ENCODE measurements at places on chromosomes 11 and 22.
A peak's percentile ranks its signal among the peaks of the same experiment; 100 is the strongest.

GRCh38 chr11:115396533-115396932 lies 107.7 kb downstream of the CADM1 start:
- DNase-seq = no peak

GRCh38 chr11:118088531-118088930 lies 1.8 kb upstream of the SMIM35 start:
- DNase-seq = no peak

GRCh38 chr11:120196826-120197225 lies 14.0 kb upstream of the OAF start:
- DNase-seq = no peak

DNA sequence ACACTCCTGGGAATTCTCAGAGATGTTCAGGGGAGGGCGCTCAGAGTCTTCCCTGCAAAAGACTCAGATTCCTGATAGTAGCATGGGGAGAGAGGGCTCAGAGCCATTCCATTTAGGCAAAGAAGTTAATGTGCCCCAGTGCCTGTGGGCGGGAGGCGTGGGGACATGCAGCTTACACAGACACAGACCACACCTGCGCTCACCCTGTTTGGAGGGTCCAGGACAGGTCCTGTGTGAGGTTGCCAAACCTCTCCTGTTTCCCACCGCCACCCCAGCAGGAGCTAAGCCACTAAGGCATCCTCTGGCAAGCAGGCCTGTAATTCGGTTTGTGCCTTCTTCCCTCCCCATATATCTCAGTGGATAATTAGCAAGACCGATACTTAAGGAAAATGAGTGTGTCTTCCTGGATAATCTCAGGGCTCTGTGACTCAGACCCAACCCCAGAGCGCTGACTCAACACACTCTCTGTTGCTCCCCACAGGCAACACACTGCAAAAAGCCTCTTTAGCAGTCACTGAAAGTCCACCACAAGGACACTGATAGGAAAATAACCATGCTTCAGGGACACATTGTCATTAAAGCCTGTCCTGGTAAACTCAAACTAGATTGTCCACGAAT lies 118.9 kb upstream of the LMO1 start:
- no peak for DNase-seq

GRCh38 chr11:66888282-66888681 lies 31.4 kb downstream of the LRFN4 start:
- DNase-seq = no peak

DNA sequence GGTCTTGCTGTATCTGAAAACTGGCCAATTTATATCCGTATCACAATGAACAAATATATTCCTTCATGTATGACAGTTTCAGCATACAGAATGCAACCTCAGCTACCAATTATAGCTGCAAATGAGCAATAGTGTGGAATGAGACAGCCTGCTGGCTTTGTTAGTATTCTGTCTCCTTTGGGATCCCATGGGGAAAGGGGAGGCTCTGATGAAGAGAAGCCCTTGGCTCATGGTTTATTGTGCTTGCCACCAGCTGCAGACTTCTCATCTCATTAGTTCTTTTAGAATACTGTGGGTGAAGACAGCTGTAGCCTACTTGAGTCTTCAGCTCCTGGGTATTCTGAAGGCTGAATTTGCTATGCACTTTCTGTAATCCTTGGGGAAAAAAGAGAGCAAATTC lies 42.4 kb downstream of the PITPNB start:
- DNase-seq = no peak

DNA sequence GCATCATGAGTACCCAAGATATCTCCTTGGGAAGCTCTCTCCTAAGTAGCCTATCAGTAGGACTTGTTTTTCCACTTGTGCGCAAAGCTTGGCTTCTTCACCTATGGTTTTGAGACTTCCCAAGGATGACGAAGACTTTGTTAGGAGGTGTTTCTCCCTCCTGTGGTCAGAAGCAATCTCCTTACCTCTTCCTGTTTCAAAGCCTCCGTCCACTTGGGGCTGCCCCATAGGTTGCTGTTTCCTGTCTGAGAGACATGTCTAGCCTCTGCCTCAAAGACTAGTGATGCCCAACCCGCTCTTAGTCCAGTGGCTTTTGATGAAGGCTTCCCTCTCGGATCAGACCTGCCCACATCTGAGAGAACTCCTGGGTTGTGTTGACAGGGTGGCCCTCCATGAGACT lies 92.9 kb downstream of the TRAF6 start:
- DNase-seq = no peak

- DNase-seq = no peak
Observed at GRCh38 chr11:31643857-31644256, 134.3 kb downstream of the ELP4 start.

- DNase-seq = no peak
Observed at GRCh38 chr11:27418356-27418755, 54.2 kb downstream of the LGR4 start.

DNA sequence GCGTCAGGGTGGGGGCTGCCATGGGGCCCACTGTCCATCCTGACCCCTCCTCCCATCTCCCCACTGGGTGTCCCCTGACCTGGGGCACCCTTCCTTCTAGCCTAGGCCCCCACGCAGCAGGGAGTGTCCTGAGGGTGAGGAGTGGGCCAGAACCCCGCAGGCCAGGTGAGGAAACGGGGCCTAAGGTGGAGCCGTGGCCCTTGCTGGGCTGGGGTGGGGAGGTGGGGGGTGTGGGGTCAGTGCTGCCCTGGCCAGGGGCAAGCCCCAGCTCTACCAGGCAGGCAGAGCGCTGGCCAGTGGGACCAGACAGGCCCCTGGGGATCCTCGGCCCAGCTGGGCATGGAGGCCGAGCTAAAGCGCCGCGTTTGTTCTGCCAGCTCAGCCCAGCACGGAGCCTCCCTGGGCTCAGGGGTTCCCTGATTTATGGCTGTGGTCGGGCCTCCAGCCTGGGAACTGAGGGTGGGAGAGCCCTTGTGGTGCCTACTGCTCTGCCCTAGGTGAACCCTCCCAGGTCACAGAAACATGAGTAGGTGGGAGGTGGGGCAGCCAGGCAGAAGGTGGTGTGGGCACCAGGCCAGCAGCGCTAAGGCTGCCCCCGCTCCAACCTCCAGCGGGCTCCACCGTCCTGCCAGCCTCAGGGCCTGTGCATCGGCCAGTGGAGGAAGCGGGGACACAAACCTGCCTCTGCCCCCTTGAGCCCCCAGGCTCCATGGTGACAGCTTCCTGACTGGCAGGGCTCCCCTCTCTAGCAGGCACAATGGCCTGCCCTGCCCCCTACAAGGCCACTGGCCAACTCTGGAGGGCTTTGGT lies 22.4 kb downstream of the TRMU start:
- no peak for DNase-seq

DNA sequence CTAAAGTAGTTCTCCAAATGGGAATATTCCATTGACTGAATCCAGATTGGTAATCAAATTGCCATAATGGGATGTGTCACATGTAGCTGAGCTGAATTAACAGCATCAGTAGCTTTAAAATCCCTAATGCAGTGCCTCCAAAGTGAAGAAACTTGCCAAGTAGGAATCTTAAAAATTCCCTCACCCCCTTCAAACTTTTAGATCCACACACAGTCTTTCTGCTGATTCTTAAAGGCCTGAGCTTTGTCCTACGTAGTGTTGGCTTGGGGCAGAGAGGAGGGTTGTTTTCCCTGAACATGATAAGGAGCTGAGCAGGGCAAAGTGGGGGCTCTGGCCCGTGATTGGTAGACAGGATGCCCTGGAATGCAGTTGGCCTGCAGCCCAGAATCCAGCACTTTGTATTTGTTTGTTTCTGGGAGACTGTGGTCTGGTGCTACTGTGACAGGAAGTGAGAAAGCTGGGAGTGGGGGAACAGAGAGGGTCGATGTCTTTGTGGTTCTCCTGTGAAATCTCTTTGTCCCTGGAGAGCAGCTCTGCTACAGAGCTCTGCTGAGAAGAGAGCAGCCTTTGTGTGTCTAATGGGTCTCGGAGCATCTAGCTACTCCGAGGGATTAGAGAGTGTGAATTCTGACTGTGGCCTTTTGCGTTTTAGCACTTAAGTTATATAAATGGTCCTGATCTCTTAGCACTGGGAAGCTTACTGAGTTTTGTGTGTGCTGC lies 16.9 kb downstream of the CTNND1 start:
- peak; percentile 62 for DNase-seq

- no peak for DNase-seq
Observed at GRCh38 chr11:124219126-124219525, 21.8 kb upstream of the OR8G1 start.

GRCh38 chr11:107439586-107440167 lies 17.9 kb downstream of the CWF19L2 start:
- no peak for DNase-seq

- no peak for DNase-seq
Observed at GRCh38 chr11:78420796-78421209, 3.2 kb upstream of the GAB2 start.

GRCh38 chr11:123560006-123560405 lies 94.4 kb downstream of the SCN3B start:
- DNase-seq = peak; percentile 86

GRCh38 chr22:46640293-46641055 lies 20.3 kb downstream of the GRAMD4 start:
- DNase-seq = no peak

DNA sequence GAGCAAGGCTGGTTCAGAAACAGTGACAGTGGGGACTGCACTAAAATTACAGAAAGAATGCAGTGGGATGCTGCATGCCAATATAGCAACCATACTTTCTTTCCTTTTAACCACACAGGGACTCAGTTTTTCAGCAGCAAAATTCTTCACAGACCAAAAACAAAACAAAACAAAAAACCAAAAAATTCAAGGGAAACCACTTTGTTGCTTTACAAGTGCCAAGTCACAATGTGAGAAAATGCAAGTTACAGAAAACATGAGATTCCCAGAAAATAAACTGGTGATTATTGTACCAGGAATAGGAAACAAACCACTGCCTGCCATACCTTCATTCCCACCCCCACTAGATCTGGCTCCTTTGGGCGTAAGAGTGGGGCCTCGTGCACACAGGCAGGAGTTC lies 52.6 kb downstream of the TENM4 start:
- no peak for DNase-seq

GRCh38 chr22:30556388-30556787 lies 9.8 kb upstream of the SEC14L6 start:
- DNase-seq = no peak

DNA sequence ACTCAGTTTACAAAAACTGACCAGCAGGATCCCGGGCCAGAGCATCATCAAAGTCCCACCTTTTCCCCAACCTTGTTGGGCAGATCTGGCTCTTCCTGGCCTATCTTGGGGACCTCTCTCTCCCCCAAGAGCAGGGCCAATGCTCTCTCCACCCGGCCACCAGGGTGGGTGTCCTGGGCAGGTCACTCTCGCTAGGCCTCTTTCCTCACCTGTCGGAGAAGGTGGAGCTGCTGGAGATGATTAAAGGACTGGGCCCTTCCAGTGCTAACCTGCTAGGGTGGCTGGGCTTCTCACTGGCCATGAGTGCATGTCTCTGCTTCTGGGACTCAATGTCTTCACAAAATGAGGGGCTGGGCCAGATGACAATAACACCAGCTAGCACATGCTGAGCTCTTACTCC lies 2.9 kb upstream of the CAPN5 start:
- no peak for DNase-seq

- no peak for DNase-seq
Observed at GRCh38 chr22:44680481-44680894, 21.5 kb upstream of the PRR5 start.

- no peak for DNase-seq
Observed at GRCh38 chr22:31951194-31952093, 7.1 kb downstream of the YWHAH start.

- no peak for DNase-seq
Observed at GRCh38 chr22:49392247-49392646, 435.4 kb downstream of the BRD1 start.

DNA sequence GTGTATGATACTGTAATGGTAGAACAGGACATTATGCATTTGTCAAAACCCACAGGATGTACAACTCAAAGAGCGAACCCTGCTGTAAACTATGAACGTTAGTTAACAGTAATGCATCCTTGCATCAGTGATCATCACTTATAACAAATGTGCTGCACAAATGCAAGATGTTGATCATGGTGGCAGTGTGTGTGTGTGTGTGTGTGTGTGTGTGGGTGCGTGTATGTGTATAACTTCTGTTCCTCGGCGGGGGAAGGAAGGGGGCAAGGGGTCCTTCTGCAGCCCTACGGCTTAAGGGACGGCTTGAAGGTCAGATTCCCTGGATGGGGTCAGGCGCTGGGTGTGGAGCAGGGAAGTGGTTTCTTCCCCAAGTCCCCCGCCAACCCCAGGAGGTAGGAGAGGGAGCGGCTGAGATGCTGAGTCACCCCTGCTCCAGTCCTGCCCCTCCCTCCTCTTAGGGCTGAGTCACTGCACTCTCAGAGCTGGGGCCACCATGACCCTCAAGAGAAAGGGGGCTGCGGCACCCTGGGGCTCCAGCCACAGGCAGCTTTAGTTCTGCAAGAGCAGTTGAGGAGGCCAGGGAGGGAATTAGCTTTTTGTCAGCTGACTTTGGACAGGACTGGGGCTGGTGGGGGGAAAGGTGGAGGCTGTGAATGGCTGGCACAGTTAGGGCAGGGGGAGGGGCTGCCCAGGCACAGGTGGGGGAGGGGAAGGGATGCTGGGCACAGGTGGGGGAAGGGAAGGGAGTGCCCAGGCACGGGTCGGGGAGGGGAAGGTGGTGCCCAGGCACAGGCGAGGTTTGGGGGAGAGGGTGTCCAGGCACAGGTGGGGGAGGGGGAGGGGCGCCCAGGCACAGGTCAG lies 8.8 kb upstream of the CTSD start:
- DNase-seq = peak; percentile 59

DNA sequence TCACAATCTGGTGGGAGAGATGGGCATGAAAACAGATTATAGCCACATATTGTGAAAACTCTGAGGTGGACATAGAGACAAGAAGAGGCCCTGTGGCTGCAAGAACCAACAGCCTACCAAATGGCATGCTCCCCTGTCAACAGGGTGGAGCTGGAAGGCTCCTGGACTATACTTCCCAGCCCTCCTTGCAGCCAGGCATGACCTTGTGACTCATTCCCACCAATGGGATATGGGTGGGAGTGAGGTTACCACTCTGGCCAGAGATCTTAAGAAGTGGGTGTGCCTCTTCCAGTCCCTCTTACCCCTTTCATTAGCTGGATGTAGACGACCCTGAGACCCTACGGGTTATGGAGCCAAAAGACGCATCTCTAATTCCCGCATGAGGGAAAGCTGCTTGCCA lies 126.4 kb upstream of the ZBED5 start:
- DNase-seq = no peak

- DNase-seq = no peak
Observed at GRCh38 chr11:59778122-59778521, 22.9 kb downstream of the STX3 start.

DNA sequence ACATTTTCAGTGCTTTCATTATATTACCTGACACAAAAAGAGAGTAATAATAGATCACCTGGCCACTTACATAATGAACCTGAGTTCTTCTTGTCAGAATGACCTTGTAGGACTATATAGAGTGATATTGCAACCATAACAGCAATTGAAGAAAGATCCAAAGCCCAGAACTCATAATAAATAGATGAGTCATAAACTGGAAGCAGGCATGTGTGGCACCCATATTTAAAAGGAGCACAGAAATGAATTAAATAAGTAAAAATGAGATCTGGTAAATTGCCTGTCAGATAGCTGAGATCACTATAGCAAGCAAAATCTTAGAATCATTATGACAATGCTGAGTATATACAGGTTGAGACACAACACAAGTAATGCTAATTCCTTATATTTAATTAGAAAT lies 331.8 kb downstream of the AASDHPPT start:
- no peak for DNase-seq

GRCh38 chr11:77654770-77655434 lies 17.3 kb upstream of the CLNS1A start:
- no peak for DNase-seq

GRCh38 chr22:19815093-19815822 lies 39.4 kb downstream of the GNB1L start:
- DNase-seq = no peak

GRCh38 chr11:47856186-47856585 lies 8.0 kb upstream of the NUP160 start:
- DNase-seq = no peak

- DNase-seq = no peak
Observed at GRCh38 chr11:47571895-47572294, 6.5 kb downstream of the PTPMT1 start.

All from occipital lobe (tissue), 3 donors.